Thoracic aorta (tissue), 2 donors: ENCODE measurements at places on chromosomes 11 and 22.

DNA sequence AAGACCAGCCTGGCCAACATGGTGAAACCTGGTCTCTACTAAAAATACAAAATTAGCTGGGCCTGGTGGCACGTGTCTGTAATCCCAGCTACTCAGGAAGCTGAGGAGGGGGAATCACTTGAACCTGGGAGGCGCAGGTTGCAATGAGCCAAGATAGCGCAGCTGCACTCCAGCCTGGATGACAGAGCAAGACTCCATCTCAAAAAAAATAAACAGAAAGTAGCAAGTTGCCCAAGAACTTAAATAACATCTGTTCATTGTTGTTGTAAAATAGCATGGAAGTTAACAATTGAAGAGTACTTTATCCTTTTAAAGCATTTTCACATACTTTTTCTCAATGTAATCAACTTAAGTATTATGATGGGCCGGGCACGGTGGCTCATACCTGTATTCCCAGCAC lies 5.7 kb downstream of the AMBRA1 start:
- no peak for DNase-seq

DNA sequence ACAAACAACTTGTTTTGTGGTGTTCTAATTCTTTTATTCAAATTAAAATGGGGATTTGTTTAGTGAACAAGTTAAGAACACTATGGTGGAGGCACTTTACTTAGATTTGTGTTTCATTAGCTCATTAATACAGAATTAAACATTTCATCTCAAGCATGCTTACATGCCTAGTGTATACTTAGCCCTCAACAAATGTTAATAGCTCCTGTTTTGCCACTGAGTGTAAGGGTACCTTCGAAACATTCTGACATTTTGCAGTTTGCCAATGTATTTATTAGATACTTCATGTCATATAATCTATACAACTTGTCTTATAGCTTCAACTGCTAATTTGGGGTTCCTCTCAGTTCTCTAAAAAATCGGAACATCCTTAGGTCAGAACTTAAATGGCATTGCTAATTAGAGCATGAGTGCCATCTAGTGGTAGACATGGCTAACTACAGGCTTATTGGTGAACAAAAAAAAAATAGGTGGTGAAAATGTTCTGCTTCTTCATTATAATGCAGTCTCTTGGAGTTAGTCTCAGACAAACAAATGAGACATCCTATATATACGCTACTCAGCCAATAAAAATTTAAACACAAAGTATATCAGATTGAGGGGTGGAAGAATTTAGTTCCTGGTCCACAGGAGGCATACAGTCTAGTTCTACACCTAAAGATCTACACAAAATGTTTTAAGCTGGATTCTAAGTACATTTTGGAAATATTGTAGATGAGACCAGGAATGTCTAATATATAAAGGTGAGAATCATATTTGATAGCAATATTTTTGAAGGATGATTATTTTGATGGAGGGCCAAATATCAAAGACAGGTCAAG lies 4.9 kb upstream of the CNTN5 start:
- DNase-seq = no peak

GRCh38 chr22:42919199-42919598 lies 62.1 kb upstream of the ARFGAP3 start:
- DNase-seq = no peak

DNA sequence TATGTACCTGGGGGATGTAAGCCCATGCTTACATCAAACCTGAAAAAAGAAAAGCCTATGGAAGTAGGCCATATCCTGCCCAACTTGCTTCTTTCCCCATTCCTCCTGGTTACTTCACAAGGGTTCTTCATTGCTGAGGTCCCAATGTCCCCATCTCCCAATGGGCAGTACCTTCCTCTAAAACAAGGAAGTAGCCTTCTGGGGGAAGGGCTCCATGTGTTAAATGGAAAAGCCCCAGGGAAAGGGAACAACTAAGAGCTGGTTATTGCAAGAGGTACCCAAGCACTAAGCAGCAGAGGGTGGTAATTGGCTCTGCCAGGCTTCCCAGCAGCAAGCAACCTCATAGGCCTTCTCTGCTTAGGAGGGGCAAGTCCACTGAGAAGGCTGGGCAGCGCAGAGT lies 11.3 kb downstream of the TMEM216 start:
- DNase-seq = no peak

DNA sequence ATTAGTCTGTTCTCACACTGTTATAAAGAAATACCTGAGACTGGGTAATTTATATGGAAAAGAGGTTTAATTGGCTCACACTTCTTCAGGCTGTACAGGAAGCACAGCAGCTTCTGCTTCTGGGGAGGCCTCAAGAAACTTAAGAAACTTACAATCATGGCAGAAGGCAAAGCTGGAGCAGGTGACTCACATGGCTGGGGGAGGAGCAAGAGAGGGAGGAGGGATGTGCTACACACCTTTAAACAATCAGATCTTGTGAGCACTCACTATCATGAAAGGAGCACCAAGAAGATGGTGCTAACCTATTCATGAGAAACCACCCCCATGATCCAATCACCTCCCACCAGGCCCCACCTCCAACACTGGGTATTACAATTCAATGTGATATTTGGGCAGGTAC lies 381.6 kb downstream of the ETS1 start:
- DNase-seq = no peak

DNA sequence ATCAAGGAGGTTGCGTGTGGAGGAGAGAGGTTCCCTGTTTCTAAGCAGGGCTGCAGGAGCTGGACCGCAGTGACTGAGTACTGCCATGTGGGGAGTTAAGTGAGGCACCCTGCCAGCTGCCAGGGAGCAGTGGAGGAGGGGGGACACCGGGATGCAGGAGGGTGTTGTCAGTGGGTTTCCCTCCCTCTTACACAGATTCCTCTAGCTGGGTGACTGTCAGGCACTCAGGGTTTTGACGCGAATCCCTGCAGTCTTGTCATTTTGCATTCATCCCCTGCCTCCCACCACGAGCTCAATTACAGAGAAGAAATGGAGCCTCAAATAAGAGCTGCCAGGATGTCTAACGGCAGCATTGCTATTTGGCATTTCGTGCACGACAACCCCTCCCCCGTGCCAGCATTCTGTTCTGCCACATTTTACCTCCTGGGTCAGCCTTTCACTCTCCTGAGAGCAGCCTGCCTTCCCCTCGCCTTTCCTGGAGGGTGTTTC lies 119.8 kb upstream of the SORL1-AS1 start:
- DNase-seq = no peak

GRCh38 chr11:20669820-20670684 lies 666 bp downstream of the NELL1 start:
- DNase-seq = no peak

DNA sequence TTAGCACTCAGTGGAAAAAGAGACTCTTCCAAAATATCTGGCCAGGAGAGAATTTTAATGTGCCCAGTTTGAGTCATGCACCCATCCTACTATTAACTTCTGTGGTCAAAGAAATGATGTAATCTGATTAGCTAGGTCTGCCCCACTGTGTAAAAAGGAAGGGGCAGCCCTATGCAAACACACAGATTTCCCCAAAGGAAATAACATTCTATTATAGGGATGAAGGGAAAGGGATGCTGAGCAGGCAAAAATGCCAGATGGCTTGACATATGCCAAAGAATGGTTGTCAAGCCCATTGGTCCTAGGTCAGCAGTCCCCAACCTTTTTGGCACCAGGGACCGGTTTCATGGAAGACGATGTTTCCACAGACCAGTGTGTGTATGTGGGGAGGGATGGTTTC lies 43.3 kb upstream of the PAK1 start:
- no peak for DNase-seq

DNA sequence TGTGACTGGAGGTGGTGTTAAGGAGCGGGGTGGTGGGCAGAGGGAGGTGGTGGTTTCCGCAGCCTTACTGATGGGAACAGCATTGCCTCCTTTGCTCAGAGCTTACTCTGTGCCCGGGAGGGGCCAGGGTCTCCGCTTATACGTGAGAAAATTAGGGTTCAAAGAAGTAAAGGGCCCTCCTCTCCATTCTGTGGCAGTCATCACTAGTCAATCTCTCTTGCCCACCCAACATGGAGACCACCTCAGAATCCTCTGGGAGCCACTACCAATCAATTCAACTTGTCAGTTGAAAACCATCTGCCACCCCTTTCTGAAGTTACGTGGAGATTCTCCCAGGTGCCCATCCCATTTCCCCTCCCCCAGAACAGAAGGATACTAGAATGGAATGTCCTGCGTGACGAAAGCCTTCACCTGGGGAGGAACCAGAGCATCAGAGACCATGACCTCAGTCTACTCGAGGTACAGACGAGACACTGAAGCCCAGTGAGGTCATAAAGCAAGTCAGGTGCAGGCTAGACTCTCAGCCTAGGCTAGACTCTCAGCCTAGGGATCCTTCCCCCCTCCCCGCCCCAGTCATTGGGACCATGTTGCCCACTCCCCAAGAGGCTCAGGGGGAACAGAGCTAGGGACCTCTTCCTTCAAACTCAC lies 2.0 kb downstream of the SELENOM start:
- no peak for DNase-seq

DNA sequence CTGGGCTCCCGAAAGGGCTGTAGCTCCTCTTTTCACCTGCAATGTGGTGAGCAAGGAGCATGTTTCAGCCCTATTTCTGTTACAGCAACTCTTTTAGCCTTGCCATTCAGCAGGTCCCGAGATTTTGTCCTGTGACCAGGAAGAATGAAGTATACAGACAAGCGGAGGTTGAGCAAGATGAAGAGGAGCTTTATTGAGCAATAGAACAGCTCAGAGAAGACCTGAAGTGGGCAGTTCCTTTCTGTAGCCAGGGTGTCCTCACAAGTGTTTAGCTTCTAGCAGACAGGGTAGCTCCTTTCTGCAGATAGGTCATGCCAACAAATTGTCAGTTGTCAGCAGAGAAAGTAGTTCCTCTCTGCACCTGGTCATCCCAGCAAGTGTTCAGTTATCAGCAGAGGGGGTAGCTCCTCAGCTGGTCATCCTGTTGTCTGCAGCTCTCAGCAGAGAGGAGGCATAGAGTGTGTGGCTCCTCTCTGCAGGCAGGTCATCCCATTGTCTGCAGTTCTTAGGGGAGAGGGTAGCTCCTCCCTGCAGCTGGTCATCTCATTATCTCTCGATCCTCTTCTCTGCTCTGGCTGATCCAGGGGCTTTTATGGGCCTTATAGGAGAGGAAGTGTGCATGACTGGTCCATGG lies 5.4 kb upstream of the OR56A4 start:
- DNase-seq = no peak

DNA sequence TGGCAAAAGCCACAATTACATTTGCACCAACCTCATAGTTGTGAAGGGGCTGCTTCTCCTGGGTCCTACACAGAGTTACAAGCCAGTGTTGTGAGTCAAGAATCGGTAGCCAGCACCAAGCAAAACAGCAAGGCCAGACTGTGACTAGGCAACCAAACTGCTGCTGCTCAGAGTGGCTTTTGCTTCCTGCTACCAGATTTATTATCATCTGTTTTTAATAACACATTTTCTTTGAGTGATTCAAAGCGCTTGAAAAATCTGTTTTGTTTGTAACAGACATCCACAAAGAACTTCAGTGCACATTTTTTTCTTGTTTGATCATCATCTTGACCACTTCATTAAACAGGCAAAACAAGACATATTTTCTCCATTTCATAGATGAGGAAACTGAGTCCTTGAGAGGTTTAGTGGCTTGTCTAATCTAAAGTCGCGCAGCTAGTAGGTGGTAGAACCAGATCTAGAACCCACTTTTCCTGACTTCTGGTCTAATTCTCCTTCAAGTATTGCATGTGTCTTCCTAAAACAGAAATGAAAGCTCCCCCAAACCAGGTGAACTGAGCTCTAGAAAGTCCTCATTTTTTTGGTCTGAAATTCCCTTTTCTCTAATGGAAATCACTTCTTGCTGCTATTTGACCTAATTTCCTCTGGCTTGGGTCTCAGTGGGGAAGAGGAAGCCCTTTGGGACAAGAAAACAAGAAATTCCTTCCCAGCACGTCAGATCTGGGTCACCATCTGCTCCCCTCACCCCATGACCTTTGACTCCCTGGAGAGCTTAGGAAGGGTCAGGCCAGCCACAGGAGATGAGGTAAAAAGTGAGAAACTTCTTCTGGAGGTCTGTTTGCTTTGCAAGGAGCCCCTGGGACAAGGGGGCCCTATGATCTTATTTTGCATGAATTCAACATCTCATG lies 39.9 kb downstream of the CWC15 start:
- DNase-seq = no peak

GRCh38 chr11:122869622-122870021 lies 12.9 kb upstream of the JHY start:
- no peak for DNase-seq

DNA sequence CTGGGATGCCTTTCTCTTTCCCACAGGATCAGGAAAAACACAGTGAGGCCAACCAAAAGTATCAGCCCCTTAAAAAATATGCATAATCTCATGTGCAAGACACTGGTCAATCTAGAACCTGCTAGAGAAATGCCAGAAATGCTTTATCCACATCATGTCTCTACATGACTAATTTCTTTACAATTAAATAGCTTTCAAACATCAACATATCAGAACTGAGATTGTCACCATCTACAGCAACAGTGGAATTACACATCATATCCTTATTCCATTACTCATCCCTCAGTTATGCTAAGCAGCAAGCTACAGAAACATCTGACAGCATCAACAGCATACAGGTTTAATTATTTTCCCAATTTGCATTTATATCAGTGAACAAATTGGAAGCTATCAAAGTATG lies 78.8 kb downstream of the DDIAS start:
- no peak for DNase-seq

- DNase-seq = no peak
Observed at GRCh38 chr11:69494851-69495250, 13.4 kb downstream of the LINC01488 start.

DNA sequence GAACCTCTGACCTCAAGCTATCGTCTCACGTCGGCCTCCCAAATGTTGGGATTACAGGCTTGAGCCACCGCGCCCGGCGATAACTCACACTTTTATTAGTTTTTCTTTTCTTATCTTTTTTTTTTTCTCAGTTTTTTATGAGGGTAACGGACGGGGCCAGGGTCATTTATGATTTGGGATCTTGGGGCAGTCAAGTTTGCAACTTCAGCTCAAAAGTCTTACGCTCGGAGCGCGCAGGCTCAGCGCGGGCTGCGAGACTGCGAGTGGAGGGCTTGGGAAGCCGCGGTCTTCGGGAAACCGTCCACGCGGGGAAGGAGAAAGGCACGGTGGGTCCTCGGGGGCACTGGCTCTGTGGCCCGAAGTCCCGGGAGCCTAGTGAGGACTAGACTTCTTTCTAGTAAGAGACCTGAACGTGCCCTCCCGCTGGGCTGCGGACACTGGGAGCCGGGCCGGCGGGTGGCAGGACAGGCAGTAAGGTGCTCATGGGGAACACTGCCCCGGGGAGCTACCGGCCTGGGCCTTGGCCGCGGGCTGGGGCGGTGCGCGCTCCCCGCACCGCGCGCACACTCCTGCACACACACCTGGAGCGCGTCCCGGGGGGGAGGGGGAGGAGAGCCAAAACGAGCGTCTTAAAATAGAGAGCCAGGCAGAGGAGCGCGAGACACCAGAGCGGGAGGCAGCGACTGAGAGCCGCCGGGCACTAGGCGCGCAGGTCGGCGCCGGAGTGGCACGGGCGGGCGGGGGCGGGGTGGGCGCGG lies 476 bp upstream of the BARX2 start:
- no peak for DNase-seq

DNA sequence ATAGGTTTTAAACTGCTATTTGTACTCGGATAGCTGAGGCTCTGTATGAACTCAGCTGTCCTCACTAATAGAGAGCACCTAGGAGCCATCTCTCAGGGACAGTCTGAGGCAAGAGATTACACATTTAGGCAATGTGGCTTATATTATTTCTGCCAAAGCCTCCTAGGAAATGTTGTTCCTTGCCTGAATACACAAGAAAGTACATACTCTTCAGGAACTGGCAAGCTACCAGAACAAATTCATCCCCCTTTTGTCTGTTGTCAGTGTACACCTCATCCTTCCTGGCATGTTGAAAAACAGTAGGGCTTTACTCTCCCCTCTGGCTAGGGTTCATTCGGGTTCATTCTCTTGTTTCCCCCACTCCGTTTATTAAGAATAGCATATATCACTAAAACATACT lies 615.9 kb upstream of the FAT3 start:
- no peak for DNase-seq
